ENCODE measurements at places on chromosomes 7 and 10.

DNA sequence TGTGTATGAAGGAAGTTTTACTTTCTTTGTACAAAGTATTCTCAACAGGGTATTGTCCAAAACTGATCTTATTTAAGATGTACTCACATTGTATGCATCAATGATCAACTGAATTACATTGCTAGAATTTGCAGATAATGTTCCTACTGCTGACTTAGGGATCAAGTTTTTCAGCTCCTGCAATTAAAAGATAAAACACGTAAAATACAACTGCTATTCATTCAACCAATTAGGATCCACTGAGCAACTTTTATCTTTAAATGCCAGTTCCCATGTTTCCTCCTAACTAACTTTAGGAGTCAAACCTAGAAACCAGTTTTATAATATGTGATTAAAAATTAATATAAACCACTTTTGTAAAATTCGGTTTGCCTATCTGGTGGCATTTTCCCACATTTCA is 35.9 kb downstream of the ITGB1 start:
- DNase-seq = no peak

- peak; percentile 50 for DNase-seq
Observed at GRCh38 chr7:148264933-148265557, 325.5 kb upstream of the C7orf33 start.

DNA sequence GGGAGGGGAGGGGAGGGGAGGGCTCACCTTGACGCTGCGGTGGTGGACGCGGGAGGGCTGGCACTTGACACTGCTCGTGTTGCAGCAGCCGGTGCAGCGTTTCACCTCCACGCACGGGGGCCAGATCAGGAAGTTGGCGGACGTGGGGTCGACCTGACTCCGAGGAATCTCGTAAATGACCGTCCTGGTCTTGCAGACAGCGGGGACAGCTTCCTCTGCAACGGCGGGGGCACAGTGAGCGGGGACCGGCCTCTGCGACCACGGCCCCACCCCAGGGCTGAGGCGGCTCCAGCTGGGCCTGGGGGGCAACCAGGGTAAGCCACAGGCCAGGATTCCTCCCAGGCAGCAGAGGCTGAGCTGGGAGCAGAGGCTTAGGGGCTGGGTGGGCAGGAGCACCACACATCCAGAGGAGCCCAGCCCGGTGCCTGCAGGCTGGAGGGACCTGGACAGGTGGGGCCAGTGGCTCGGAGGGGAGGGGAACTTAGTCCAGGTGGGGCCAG is 8.8 kb downstream of the PDGFA start:
- DNase-seq = no peak

DNA sequence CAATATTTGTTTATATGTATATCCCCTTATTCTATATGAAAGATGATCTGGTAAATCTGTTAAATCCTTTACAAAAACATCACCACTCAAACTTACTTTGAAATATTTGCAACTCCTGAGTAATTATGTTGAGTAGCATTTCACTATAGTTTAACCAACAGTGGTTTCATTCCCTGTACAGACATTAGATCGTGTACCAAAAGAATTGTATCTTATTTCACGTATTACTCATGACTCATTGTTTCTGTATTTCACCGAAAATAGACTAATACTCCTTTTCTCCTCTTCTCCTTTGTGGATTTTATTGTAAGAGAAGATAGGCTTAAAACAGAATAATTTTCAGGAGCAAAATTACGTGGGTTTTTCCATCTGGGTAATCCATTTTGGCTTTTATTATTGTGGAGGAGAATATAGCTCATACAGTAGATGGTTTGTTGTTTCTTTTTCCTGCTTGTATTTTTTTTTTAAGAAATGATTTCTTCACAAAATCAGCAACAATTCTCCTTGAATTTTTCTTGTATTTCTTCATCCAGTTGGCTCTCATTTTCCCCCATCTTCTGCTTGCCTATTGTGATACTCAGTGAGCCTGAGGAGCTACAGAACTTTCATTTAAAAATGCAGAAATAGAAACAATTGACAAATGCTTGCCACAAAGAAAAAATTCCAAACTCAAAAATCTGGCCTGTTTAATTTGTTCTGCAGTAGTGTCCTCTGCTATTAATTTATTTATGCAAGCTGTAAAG is 90.6 kb upstream of the OIT3 start:
- DNase-seq = peak; percentile 47

GRCh38 chr7:98423043-98423442 is 22.2 kb upstream of the BAIAP2L1 start:
- no peak for DNase-seq

DNA sequence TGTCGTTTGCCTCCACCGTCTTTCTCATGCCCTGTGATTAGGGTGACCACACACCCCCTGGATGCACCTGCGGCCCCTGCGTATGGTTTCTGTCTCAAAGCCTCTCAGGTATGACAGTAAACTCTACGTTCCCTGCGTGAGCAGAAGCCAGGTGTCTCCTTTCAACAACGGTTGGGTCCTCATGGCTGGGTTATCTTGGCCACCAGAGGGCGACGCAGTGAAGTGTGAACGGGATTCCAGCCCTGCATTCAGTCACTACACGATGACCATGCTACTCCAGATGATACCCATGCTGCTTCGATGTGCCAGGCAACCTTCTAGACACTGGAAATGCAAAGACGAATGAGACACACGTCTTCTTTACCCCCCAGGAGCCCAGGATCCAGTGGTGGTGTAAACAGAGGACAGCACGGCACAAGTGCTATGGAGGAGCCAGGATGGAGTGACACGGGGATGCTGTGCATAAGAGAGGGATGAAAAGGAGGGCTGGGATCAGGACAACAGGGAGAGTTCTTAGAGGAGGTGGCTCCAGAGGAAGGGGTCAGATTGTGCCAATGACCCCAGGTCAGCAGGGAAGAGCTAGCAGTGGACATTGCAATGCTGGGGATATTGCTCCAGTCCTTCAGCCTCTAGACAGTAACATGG is 228.1 kb upstream of the PFKP start:
- DNase-seq = peak; percentile 77

- peak; percentile 97 for DNase-seq
Observed at GRCh38 chr7:96236198-96237039, 85.5 kb downstream of the SLC25A13 start.

Measured in dermis blood vessel endothelial cell (primary cell).